ENCODE measurements at places on chromosomes 11 and 22.

DNA sequence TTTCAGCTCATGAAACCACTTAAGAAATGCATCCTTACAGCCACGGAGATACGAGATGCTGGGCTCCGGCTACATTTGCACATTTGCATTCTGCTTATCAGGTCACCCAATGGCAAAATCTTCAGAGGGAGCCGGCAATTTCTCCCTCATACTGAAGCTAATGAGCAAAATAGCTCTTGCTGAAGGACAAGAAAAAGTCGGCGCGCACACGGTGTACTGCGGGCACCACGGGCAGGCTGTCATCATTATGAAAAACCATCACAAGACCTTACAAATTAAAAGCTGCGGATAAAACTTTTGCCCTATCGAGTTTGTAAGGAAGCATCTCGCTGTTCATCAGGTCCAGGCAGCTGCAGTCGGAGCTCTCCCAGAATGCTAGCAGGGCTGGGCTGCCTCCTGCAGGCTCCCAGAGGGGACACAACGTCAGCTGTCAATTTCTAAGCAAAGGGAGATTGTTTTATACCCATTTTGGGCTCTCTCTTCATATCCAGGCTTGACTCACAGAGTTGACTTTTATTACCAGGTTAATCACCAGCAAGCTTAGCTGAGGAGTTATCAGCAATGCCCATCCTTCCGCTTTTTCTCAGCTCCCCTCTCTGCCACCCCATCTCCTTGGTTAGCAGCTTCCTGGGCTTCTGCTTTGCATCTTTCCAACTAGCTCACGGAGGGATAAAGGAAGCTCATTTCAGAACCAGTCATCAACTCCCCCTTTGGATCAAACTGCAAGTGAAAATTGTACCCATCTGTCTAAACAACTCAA is 375.1 kb downstream of the OPCML start:
- no peak for DNase-seq
- no peak overlapping the region for H3K4me3 ChIP-seq
- no peak overlapping the region for H3K27ac ChIP-seq

- DNase-seq: no peak
- H3K36me3 ChIP-seq: peaks cover 86% of the 10 kb centered on the region
- no peak overlapping the region for H3K27ac ChIP-seq
- H3K4me3 ChIP-seq: no peak overlapping the region
- H3K4me1 ChIP-seq: no peaks in the 10 kb centered on the region
Measured at GRCh38 chr22:26462051-26462450, 21.5 kb downstream of the HPS4 start.

DNA sequence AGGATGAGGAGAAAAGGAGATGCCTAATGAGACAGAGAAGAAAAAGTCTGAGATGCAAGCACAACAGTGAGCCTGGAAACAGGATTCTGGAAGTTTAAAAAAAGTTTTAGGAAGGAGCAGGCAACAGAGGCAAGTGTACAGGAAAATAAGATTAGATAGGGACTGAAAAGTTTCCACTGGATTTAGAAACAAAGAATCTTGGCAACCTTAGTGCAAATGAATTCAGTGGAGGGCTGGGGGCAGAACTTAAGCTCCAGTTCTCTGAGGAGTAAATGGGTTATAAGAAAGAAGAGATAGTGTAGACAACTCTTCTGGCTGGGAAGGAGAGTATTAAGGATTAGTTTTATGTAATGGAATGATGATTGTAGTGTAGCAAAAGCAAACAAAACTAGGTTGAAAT is 628.8 kb upstream of the CCDC90B start:
- H3K4me1 ChIP-seq: no peaks in the 10 kb centered on the region
- H3K27me3 ChIP-seq: no peaks in the 10 kb centered on the region

- H3K27me3 ChIP-seq: no peaks in the 10 kb centered on the region
- no peak overlapping the region for H3K27ac ChIP-seq
- H3K4me3 ChIP-seq: peak overlapping the region; percentile 73
- H3K36me3 ChIP-seq: no peaks in the 10 kb centered on the region
- DNase-seq: no peak
- H3K4me1 ChIP-seq: peaks cover 21% of the 10 kb centered on the region
Measured at GRCh38 chr22:19291218-19291579, 320 bp downstream of the CLTCL1 start.

- no peak overlapping the region for H3K27ac ChIP-seq
- H3K4me1 ChIP-seq: no peaks in the 10 kb centered on the region
- no peaks in the 10 kb centered on the region for H3K27me3 ChIP-seq
- DNase-seq: no peak
- H3K4me3 ChIP-seq: no peak overlapping the region
Measured at GRCh38 chr11:10029386-10030121, 264.5 kb downstream of the SBF2 start.

DNA sequence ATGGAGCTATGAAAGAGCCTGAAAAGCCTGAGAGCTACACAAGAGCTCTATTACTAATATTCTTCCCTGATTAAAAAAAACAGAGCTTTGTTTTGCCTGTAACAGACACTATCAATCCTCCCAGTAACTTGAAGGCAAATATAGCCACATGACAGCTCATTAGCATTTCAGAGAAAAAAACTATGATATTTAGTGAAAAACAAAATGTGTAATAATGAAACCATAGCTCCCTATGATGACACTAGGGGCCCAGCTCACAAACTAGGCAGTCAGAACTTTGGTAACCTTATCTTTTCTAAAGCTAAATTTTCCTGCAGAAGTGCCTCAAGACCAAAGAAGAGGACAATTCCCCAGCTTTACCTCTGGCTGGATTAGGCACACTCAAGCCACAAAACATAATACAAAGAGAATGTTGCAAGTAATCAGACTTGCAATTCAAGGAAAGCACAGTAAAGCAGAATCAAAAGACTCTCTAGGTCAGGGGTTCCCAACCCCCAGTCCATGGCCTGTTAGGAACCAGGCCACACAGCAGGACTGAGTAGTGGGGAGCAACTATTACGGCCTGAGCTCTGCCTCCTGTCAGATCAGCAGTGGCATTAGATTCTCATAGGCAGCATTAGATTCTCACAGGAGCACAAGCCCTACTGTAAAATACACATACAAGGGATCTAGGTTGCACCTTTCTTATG is 53.3 kb downstream of the MRTFA start:
- DNase-seq: no peak
- H3K36me3 ChIP-seq: peaks cover 3% of the 10 kb centered on the region
- H3K4me3 ChIP-seq: no peak overlapping the region
- H3K27ac ChIP-seq: no peak overlapping the region
- no peaks in the 10 kb centered on the region for H3K27me3 ChIP-seq
- H3K4me1 ChIP-seq: peaks cover 7% of the 10 kb centered on the region

DNA sequence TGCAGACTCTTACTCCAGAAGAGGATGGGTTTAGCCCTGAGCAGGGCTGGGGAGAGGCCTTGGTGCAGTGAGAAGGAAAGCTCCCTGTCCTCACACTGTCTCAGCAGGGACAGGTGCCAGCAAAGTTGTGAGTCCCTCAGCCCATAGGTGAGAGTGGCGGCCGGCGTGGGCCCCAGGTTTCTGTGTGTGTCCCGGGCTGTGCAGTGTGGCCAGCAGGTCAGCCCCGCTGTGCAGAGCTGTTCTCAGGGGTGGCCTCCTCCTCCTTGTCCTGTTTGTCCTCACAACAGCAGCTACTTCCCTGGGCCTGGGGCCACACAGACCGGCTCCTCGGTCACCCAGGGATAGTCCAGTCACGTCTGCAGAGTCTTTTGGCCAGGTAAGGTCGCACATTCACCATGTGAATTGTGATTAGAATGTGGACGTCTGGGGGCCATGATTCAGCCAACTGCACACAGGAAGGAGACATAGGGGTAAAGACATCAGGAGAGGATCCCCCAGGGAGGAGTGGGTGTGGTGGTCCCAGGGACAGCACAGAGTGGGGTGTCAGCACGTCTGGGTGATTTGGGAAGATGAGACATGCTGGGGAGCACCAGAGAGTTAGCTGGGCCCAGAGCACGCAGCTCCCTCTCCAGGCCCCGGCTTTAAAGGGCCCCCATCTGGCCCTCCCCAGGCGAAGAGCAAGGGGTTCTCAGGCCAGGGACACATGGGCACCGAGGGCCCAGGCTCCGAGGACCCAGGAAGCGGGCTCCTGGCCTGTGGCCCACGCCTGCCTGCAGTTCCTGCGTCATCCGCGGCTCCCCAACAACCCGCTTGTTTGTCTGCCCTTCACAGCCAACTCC is 81.6 kb downstream of the MYEOV start:
- H3K27ac ChIP-seq: no peak overlapping the region
- no peaks in the 10 kb centered on the region for H3K4me1 ChIP-seq
- H3K27me3 ChIP-seq: no peaks in the 10 kb centered on the region
- no peak for DNase-seq
- H3K4me3 ChIP-seq: no peak overlapping the region
- no peaks in the 10 kb centered on the region for H3K36me3 ChIP-seq

GRCh38 chr11:30733748-30734147 is 147.6 kb upstream of the MPPED2 start:
- no peaks in the 10 kb centered on the region for H3K4me1 ChIP-seq
- H3K4me3 ChIP-seq: no peak overlapping the region
- H3K27ac ChIP-seq: no peak overlapping the region
- H3K27me3 ChIP-seq: no peaks in the 10 kb centered on the region
- DNase-seq: no peak

DNA sequence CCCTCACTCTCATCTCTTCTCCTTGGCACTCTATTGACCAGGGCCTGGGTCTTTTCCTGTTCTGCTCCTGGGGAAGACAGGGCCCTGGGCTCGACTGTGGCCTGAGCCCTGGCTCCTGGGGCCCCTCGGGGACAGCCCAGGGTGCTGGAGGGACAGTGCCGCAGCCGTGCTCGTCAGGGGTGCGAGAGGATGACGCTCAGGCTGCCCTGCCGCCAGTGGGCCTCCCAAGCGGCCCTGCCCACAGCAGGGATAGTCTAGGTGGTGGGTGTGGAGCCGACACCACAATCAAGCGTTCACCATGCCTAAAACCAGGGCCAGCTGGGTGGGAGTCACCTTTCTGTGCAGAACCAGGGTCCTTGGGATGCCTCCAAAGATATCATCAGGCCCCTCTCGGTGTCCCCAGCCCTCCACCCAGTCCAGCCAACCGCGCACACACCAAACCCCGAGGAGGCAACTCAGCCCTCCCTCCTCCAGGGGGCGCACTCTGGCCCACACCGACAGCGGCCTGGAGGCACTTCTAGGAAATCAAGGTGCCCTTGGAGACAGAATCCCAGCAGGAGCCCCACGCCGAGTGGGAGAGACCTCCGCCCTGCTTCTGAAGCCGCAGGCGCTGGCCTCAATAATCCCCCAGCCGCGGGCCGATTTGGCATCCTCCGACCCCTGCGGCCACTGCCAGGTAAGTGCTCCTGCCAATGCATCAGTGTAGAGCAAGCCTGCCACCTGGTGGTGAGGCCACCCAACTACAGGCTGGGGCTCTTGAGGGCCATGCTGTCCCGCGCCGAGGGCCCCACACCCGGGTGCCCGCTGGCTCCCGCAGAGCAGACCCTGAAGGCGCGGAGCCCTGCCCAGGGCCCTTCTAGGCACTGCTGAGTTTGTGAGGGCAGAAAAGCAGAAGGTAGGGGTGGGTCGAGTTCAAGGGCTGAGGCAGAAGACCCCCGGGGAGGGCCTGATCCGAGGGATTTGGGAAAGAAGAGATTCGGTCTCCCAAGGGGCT is 496.4 kb downstream of the BUD13 start:
- peak overlapping the region; percentile 22 for H3K4me3 ChIP-seq
- no peak overlapping the region for H3K27ac ChIP-seq
- H3K27me3 ChIP-seq: peaks cover 4% of the 10 kb centered on the region
- H3K36me3 ChIP-seq: no peaks in the 10 kb centered on the region

GRCh38 chr11:111878849-111879636 is at the start of the genes CFAP68 and FDXACB1:
CFAP68 (plus strand) TSS chr11:111879541; CDS start chr11:111879561, 20 bp downstream.
FDXACB1 (minus strand) TSS chr11:111879165; CDS start chr11:111879132, 33 bp downstream.
- H3K4me3 ChIP-seq: peak within 1 kb of the TSS; percentile 76
- peak within 1 kb of the TSS; percentile 99 for H3K27ac ChIP-seq
- H3K27me3 ChIP-seq: no peaks in the 10 kb centered on the region
- H3K4me1 ChIP-seq: peaks cover 14% of the 10 kb centered on the region

- H3K36me3 ChIP-seq: no peaks in the 10 kb centered on the region
- no peaks in the 10 kb centered on the region for H3K4me1 ChIP-seq
- DNase-seq: no peak
- H3K27me3 ChIP-seq: no peaks in the 10 kb centered on the region
- no peak overlapping the region for H3K27ac ChIP-seq
Measured at GRCh38 chr11:30174265-30175020, 56.4 kb upstream of the FSHB start.

GRCh38 chr11:110474578-110474977 is 44.8 kb downstream of the FDX1 start:
- no peak for DNase-seq
- no peaks in the 10 kb centered on the region for H3K36me3 ChIP-seq
- H3K4me1 ChIP-seq: no peaks in the 10 kb centered on the region
- no peak overlapping the region for H3K27ac ChIP-seq

DNA sequence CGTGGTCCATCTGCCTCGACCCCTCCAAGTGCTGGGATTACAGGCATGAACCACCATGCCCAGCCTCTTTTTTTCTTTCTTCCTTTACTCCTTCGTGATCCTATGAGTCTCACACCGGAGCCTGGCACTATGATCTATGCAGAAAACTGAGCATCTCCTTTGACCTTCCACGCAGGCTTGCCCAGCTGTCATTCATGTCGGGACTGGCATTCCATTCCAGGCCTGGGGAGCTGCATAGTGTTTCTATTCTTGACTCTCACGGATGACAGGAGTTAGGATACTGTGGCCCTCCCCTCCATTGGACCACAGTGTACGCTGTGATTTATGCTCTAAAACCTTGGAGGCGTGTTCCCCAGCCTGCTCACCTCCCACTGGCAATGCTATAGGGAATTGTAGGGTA is 611.8 kb downstream of the BRD1 start:
- no peak overlapping the region for H3K4me3 ChIP-seq
- no peak for DNase-seq
- H3K36me3 ChIP-seq: no peaks in the 10 kb centered on the region
- H3K27ac ChIP-seq: no peak overlapping the region
- H3K27me3 ChIP-seq: peaks cover 13% of the 10 kb centered on the region

GRCh38 chr11:15027011-15027410 is 46.4 kb upstream of the CALCB start:
- peaks cover 6% of the 10 kb centered on the region for H3K27me3 ChIP-seq
- H3K27ac ChIP-seq: no peak overlapping the region
- no peak overlapping the region for H3K4me3 ChIP-seq
- no peaks in the 10 kb centered on the region for H3K4me1 ChIP-seq
- no peaks in the 10 kb centered on the region for H3K36me3 ChIP-seq

DNA sequence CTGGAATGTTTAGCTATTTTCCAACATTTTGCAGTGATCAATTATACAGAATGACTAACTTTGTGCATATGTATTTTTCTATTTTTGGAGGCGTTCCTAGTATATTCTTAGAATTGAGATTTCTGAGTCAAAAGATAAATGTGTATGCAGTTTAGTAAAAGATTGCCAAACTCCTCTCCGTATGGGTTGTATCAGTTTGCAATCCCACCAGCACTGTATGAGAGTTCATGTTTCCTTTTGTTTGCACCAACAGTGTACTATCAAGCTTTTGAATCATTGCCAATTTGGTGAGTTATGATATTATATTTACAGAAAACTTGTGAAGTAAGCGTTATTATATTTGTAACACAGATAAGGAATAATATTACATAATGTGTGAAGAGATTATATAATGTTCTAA is 658.7 kb downstream of the JRKL start:
- H3K4me1 ChIP-seq: no peaks in the 10 kb centered on the region
- H3K27ac ChIP-seq: no peak overlapping the region
- no peaks in the 10 kb centered on the region for H3K27me3 ChIP-seq
- H3K36me3 ChIP-seq: no peaks in the 10 kb centered on the region
- DNase-seq: no peak

Measured in CD4-positive, alpha-beta T cell (primary cell).